IPS DF 6.9 (cell line): ENCODE measurements at places on chromosomes 12 and 14.

DNA sequence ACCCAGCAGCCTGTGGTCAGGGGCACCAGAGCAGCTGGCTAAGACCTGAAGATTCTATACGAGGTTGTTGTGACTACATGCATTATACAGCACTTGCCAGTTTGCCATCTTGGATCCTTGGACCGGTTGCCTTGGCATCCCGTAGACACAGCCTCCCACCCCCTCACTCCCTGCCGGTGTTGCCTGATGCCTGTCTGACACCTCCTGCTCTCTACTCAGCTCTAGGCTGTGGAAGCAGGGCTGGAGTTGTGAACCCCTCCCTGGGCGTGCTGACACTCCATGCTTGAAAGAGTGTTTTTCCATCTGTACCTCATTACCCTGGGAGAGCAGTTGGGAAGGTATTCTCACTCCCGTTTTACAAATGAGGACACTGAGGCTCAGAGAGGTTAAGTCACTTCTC, 2.5 kb downstream of the CHGA start:
- peaks cover 4% of the 10 kb centered on the region for H3K4me1 ChIP-seq
- H3K27ac ChIP-seq = no peak overlapping the region
- no peak overlapping the region for H3K4me3 ChIP-seq
- DNase-seq = no peak
- no peaks in the 10 kb centered on the region for H3K27me3 ChIP-seq

GRCh38 chr12:13093191-13093847, 10.1 kb downstream of the GSG1 start:
- H3K36me3 ChIP-seq = no peaks in the 10 kb centered on the region
- DNase-seq = no peak
- H3K4me3 ChIP-seq = no peak overlapping the region
- peaks cover 12% of the 10 kb centered on the region; the same call in 1 of the 2 replicates for H3K4me1 ChIP-seq
- H3K27ac ChIP-seq = no peak overlapping the region
- no peaks in the 10 kb centered on the region for H3K27me3 ChIP-seq

DNA sequence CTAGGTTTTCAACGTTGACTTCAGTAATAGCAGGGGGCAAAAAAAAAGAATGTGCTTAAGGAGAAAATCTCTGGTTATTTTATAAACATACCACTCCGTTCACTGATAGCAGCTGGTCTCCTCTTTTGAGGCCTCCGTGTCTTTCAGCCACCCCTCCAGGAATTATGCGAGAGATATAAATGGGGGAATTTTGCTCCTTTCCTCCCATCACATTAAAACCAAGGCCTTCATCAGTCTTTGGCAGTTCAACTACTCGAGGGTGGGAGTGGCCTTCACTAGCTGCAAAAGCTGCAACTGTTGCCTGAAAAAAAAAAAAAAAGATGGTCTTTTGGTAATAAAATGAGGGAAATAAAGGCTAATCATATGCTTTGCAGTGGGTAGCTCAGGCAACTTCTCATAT, 92.1 kb downstream of the LIN7A start:
- H3K36me3 ChIP-seq = no peaks in the 10 kb centered on the region
- no peak for DNase-seq
- no peaks in the 10 kb centered on the region for H3K27me3 ChIP-seq
- H3K4me1 ChIP-seq = peaks cover 2% of the 10 kb centered on the region; the same call in 1 of the 2 replicates
- H3K4me3 ChIP-seq = no peak overlapping the region

- no peaks in the 10 kb centered on the region for H3K27me3 ChIP-seq
- no peak overlapping the region for H3K4me3 ChIP-seq
- H3K4me1 ChIP-seq = no peaks in the 10 kb centered on the region
- H3K27ac ChIP-seq = no peak overlapping the region
Measured at GRCh38 chr12:128259556-128260070, 7.4 kb upstream of the TMEM132C start.

DNA sequence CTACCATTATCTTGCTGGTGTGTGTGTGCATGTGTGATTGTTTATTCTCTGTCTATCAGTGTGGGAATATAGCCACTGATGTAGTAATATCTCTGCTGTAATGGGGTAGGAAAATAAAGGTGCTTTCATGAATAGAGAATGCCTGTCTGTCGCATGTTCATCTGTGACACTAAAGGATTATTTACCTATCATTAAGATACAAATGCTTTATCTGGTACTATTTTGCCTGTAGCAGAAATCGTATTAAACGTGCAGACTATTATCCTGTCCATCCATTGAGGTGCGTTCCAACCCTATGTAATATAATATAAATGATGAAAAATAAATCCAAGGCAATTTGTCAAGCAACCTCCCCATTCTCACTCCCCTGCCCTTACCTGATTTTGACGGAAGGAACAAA, 1215.1 kb downstream of the BCL11B start:
- no peak for DNase-seq
- no peaks in the 10 kb centered on the region for H3K4me1 ChIP-seq
- H3K27ac ChIP-seq = no peak overlapping the region

GRCh38 chr14:38224338-38224737, 16.6 kb downstream of the SSTR1 start:
- no peaks in the 10 kb centered on the region for H3K27me3 ChIP-seq
- H3K4me1 ChIP-seq = peaks cover 2% of the 10 kb centered on the region; the same call in 1 of the 2 replicates
- H3K4me3 ChIP-seq = no peak overlapping the region
- H3K27ac ChIP-seq = no peak overlapping the region

DNA sequence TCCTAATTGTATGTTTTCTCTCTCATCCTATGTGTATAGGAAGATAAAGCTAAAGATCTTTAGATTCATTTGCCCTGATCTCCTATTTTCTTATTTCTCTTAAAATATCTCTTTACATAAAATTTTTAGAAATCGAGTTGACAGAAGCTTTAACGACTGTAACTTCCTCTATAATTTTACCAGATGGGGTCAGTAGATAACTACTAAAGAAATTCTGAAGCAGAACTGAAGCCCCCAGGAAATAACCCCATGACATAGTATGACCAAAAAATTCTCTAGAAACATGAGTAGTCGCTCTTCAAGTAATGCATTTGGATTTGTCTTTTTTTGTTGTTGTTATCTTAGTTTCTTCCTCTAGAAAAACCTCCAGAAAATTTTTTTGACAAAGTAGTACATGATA, 288.0 kb downstream of the ERC1 start:
- no peak for DNase-seq
- no peaks in the 10 kb centered on the region for H3K27me3 ChIP-seq
- H3K4me1 ChIP-seq = no peaks in the 10 kb centered on the region
- no peak overlapping the region for H3K27ac ChIP-seq
- no peak overlapping the region for H3K4me3 ChIP-seq

DNA sequence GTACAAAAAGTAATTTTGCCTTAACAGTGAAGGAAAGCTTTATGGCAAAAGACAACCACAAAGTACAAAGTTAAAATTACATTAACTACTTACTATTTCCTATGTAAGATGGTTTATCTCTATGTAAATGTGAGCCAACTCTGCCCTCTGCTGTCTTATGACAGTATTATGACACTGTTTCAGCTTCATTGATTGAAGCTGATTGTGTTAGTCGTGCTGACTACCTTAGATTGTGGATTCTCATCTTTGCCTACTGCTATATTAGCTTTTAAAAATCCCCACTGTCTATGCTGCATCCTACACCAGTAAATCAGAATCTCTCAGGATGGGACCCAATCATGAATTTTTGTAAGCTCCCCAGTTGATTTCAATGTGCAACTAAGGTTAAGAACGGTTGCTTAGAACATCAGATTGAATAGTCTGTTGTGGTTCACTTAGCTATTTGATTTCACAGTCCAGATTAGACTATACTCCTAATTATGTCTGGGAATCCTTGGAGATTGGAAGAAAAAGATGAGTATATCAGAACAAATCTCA, 12.2 kb upstream of the SPTB start:
- no peak overlapping the region for H3K4me3 ChIP-seq
- no peaks in the 10 kb centered on the region for H3K4me1 ChIP-seq
- H3K27ac ChIP-seq = no peak overlapping the region
- no peaks in the 10 kb centered on the region for H3K36me3 ChIP-seq
- no peaks in the 10 kb centered on the region for H3K27me3 ChIP-seq

- H3K4me3 ChIP-seq = no peak overlapping the region
- H3K4me1 ChIP-seq = no peaks in the 10 kb centered on the region
- H3K36me3 ChIP-seq = no peaks in the 10 kb centered on the region
- no peak overlapping the region for H3K27ac ChIP-seq
- H3K27me3 ChIP-seq = no peaks in the 10 kb centered on the region
Measured at GRCh38 chr12:83826112-83826511, 1086.5 kb downstream of the SLC6A15 start.

- H3K36me3 ChIP-seq = no peaks in the 10 kb centered on the region
- H3K4me1 ChIP-seq = no peaks in the 10 kb centered on the region
- no peak for DNase-seq
- no peak overlapping the region for H3K27ac ChIP-seq
- no peaks in the 10 kb centered on the region for H3K27me3 ChIP-seq
- peak overlapping the region; percentile 92 for H3K4me3 ChIP-seq
Measured at GRCh38 chr14:73645248-73645610, 443 bp downstream of the DNAL1 start.

- DNase-seq = no peak
- H3K27ac ChIP-seq = no peak overlapping the region
- peaks cover 17% of the 10 kb centered on the region for H3K4me1 ChIP-seq
- no peaks in the 10 kb centered on the region; the same call in 1 of the 2 replicates for H3K27me3 ChIP-seq
- H3K36me3 ChIP-seq = no peaks in the 10 kb centered on the region
- no peak overlapping the region for H3K4me3 ChIP-seq
Measured at GRCh38 chr12:94267537-94267872, 119.1 kb downstream of the PLXNC1 start.

- peaks cover 3% of the 10 kb centered on the region; the same call in 1 of the 2 replicates for H3K36me3 ChIP-seq
- no peak overlapping the region; the same call in 1 of the 2 replicates for H3K4me3 ChIP-seq
- no peaks in the 10 kb centered on the region for H3K4me1 ChIP-seq
- H3K27me3 ChIP-seq = no peaks in the 10 kb centered on the region
- no peak overlapping the region for H3K27ac ChIP-seq
- DNase-seq = peak; percentile 31
Measured at GRCh38 chr12:116759783-116760621, 21.9 kb downstream of the RNFT2 start.

DNA sequence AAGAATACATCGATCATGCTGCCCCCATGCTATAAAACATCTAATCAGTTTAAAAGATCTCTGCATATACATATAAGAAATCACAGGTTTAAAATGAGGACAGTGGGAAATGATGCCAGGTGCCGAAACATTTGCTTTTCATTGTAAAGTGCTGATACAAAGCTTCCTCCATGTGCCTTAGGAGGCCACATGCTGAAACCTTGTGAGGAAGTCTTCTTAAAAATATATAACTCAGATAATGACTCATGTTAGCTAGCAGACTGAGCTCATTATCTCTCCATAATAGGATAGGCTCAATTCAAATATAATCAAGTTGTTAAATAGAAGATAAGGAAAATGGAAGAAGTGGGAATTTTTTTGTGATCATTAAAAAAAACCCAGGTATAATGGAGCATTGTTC, 65.9 kb downstream of the RFX4 start:
- no peak for DNase-seq
- no peaks in the 10 kb centered on the region for H3K36me3 ChIP-seq
- no peaks in the 10 kb centered on the region for H3K27me3 ChIP-seq
- H3K27ac ChIP-seq = no peak overlapping the region
